ENCODE measurements at places on chromosomes 6 and 20.

GRCh38 chr20:14919501-14920081, 582.2 kb upstream of the FLRT3 start:
- DNase-seq, result no peak

GRCh38 chr6:100382767-100383195, 81.9 kb downstream of the SIM1 start:
- DNase-seq, result no peak

GRCh38 chr20:11853359-11853758, 64.3 kb upstream of the BTBD3 start:
- DNase-seq, result no peak

DNA sequence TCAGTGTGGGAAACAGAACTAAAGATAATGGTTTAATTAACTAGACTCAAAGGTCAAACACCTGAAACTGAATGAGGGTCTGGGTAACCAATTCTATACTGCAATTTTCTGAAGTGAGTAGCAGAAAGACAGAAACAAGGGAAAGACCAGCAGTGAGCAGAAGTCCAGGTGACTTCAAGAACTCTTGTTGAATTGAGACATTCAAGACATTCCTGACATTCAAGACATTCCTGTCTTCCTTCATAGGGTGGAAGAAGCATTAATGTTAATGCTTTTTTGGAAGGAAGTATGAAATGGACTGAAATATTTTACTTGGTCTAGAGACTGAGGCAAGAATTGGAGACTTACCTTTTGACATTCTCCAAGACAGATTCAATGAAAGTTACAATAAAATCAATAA, 529.9 kb upstream of the MMS22L start:
- no peak for DNase-seq

GRCh38 chr20:58102261-58102660, 126.2 kb downstream of the ANKRD60 start:
- no peak for DNase-seq

DNA sequence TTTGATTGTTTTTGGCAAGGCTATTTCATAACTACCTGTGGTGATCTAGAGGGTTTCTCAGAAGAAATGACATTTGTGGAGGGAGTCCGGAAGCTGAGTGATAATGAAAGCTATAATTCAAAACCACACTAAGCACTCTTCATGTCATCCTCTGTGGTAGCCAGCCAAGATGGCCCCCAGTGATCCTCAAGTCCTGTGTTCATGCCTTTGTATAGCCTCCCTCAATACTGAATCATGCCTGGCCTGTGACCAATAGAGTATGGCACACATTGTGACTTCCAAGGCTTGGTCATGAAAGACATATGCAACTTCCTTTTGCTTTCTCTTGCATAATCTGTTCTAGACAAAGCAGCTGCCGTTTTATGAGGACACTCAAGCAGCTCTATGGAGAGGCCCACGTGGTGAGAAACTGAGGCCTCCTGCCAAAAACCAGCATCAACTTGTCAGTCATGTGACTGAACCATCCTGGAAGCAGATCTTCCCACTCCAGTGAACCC, 12.8 kb upstream of the DNAAF9 start:
- no peak for DNase-seq

DNA sequence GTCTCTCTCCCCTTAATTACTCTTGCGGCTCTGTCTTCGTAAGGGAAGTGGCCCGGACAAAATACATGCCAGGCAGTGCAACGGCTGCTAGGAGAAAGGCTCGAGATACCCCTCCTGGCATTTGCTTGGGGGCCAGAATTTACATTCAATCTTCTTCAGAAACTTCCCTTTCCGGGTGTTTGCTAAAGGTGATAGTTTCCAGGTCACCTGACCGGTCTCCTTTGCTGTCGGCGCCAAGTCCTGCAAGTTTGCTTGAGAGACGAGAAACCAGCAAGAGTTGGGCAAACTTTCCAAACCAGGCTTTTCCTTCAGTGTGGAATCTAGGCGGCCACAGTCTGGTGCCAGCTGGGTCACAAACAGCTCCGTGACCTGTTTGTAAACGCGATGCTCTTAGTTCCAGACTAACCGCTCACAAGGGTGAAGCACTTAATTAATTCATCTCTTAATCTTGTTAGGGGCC, 563 bp upstream of the SRSF3 start:
- DNase-seq, result no peak

DNA sequence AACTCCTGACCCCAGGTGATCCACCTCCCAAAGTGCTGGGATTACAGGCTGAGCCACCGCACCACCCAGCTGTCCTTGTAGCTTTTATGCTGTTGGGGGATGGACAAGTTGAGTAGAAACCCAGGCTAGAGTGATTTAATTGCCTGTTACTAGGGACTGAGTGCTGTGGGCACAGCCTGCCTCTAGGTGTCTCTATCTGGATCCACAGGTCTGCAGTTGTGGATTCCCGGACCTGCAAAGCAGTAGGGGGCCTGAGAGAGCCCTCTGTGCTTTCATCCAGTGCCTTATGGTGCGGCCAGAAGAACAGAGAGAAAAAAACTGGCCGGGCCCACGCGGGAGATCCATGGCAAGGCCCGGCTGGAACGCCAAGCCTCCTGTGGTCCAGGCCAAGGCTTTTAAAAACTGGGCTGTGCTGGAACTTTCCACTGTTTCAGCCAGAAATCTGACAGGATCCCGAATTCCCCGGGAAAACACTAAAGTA, 5.2 kb downstream of the SIRPA start:
- DNase-seq, result no peak

All from cortex of kidney (tissue), 1 donor.